Stimulated activated CD8-positive, alpha-beta memory T cell treated with anti-CD3 and anti-CD28 coated beads, Interleukin-12 subunit alpha, Interleukin-12 subunit beta, amount 100 ng/mL, for 4 hours (primary cell): ENCODE measurements at places on chromosomes 2 and 18.

DNA sequence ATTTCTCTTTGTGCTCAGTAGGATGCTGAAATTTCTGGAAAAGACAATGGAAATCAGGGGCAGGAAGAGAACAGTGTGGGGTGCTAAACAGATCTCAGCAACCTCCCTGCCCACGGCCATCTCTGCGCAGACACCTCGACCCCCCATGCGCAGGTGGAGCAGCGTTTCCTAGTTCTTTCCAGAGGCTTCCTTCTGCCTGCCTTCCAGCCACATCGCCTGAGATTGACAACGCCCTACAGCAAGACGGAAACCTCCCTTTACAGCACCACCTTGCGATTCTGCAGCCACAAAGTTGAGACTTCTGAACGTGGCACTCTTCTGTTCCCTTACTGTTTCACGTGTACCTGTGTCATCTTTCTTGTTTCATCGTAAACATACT lies 31.4 kb upstream of the CASP8 start:
- no peak for DNase-seq

DNA sequence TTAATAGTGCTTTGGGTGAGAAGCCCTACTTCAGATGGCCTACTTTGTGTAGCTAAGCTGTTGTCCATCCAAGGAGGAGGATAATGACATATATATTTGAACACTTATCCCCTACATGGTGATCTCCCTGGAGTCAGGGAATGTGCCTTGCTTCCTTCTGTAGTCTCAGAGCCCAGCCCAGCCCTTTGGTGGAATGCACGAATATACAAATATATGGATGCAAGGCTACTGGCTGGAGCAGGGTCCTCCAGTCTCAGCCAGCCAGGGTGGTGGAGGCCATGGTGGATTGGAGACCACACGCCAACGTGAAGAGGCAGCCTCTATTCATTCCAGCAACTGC lies 150.6 kb upstream of the RIOK3 start:
- no peak for DNase-seq

GRCh38 chr2:68190991-68191731 lies 33.5 kb downstream of the PNO1 start:
- DNase-seq, result no peak

GRCh38 chr2:31580321-31581117 lies at the start of gene SRD5A2:
TSS of gene SRD5A2 (minus strand) at chr2:31580938. CDS start at chr2:31580900, 38 bp downstream.
- DNase-seq, result no peak
